GM12878 (cell line): ENCODE measurements at places on chromosomes 1 and 21.

DNA sequence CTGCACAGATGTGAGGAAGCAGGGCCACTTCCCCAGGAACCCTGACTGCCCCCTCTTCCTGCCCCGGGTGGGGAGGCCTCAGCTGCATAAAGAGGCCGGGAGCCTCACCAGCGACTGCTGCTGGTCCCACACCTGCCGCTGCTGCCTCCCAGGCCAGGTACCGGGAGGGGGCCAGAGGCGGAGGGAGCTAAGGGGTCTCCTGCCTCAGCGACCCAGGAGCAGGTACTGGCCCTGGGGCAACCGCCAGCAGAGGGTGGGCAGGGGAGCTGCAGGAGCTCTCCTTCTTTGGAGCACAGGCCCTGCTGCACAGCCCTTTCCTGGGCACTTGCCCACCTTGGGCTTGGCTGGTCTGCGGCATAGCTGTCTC, 6.8 kb downstream of the GJC2 start:
- H3K36me3 ChIP-seq, result no peaks in the 10 kb centered on the region
- DNase-seq, result no peak
- no peak overlapping the region for H3K4me3 ChIP-seq
- H3K27me3 ChIP-seq, result no peaks in the 10 kb centered on the region

DNA sequence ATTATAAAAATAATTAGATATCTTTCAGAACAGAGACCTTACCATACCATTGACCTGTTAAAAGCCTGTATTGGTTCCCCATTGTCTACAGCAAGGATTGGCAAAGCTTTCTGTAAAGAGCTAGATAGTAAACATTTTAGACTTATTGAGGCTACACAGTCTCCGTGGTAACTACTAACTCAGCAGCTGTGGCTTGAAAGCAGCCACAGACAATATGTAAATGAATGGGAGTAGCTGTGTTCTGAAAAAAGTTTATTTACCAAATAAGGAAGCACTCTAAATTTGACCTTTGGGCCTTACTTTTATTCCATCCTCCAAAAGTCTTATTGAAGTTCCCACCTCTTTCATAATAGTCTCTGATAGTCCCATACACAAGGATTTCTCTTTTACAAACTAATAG, 39.7 kb downstream of the NUP210L start:
- H3K27ac ChIP-seq, result no peak overlapping the region
- H3K27me3 ChIP-seq, result no peaks in the 10 kb centered on the region
- no peaks in the 10 kb centered on the region for H3K36me3 ChIP-seq
- no peak for DNase-seq
- H3K4me1 ChIP-seq, result no peaks in the 10 kb centered on the region; the same call in 1 of the 2 replicates
- H3K4me3 ChIP-seq, result no peak overlapping the region

DNA sequence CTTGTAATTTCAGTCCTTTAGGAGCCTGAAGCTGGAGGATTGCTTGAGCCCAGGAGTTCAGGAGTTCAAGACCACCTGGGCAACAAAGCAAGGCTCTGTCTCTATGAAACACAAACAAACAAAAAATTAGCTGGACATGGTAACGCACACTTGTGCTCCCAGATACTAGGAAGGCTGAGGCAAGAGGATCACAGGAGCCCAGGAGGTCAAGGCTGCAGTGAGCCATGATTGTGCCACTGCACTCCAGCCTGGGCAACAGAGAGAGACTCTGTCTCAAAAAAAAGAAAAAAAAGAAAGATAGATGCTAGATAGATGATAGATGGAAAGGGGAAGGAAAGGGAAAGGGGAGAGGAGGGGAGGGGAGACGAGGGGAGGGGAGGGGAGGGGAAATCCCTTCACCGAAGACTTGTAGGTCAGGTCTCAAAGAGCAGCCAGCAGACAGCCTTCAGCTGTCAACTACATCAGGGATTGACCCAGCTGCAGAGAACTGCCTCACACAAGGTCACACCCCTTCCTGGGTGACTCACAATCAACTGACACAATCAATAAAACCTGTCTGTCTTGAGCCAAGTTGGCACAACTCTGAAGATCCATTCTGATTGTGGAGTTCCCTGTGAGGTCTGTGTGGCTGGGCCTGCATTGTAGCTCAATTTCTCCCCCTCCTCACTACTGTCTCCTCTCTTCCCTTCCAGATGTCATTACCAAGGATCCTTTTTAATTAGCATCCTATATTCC, 200.6 kb downstream of the RGS7 start:
- no peak for DNase-seq
- no peak overlapping the region for H3K4me3 ChIP-seq
- no peaks in the 10 kb centered on the region for H3K36me3 ChIP-seq
- H3K27ac ChIP-seq, result no peak overlapping the region

DNA sequence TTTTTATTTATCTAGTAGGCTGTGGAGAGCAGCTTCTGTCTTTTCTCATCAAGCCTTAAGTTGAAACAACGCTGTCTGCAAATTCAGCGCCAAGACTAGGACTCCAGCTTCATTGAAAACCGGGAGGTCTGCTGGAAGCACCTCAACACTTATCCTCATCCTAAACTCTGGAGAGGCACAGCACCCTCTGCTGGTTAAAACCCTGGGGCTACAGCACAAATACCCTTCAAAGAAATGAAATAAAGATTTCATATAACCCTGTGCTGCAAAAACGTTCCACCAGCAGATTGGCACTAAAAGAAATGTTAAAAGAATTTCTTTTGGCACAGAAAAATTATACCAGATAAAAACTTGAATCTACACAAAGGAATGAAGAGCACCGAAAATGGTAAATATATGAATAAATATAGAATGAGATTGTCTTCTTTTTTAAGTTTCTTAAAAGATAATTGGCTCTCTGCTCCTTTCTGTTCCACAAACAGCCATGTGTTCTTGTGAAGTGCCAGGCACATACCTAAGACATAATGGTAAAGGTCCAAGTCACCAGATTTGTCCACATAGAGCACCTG, 227.7 kb upstream of the SAMSN1 start:
- no peaks in the 10 kb centered on the region for H3K36me3 ChIP-seq
- H3K4me1 ChIP-seq, result no peaks in the 10 kb centered on the region
- DNase-seq, result no peak
- H3K27me3 ChIP-seq, result no peaks in the 10 kb centered on the region
- H3K4me3 ChIP-seq, result no peak overlapping the region
